ENCODE measurements at places on chromosomes 5 and 9.

DNA sequence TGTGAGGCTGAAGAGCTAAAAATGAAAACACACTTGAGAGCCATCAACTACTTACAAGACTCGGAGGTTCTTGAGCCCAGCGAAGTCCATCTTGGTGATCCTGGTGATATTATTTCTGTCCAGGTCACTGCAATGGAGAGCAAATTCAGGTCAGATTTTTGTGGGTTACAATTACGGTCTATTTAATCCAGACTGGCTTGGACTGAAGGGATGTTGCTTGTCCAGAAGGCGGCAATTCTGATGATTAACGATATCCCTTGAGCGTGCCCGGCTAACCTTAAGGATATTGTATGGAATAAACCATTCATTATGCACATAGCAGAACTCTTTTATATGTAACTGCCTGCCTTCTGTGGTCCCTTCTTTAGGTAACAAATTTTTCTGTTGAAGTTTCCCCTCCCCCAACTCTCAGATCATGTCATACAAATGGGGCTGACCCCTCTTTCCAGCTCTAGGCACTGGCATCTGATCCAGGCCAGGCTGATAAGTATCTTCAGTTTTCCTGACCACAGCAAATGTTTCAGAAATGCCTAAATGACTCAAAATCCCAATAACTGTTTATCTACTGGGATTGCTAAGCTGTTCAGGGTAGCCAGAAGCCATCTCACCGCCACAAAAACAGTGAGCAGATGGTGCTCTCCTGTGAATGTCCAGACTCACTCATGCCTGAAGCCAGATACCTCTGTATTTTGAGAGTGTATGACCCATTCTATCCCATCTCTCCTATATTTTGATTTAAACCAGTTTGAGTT, 49.4 kb downstream of the SLIT3 start:
- DNase-seq, result no peak

DNA sequence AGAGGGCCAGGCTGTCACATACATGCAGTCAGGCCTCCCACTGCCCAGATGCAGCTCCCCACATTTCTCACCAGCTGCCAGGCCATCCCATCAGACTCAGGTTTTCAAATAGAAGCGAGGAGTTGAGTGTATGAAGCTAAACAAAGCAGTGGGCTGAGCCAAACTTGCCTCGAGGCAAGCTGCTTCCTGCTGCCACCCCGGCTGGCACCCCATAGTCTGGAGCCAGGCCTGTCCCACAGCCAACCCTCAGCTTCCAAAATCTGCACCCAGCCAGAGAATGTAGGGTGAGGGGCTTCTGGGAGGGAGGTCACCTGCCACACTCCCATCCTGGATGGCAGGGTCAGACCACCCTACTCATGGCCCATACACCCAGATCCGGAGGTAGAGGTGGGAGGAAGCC, 22.3 kb upstream of the ALDH1B1 start:
- DNase-seq, result no peak

GRCh38 chr9:27664121-27664779, 91.0 kb upstream of the C9orf72 start:
- DNase-seq, result no peak

- DNase-seq, result no peak
Measured at GRCh38 chr5:132458651-132459030, 31.9 kb downstream of the IRF1 start.

- DNase-seq, result no peak
Measured at GRCh38 chr5:112068593-112068992, 311.6 kb upstream of the NREP start.

GRCh38 chr9:112556497-112557442, 70.1 kb downstream of the KIAA1958 start:
- DNase-seq, result no peak

GRCh38 chr9:2158766-2159430, 143.8 kb downstream of the SMARCA2 start:
- DNase-seq, result no peak

DNA sequence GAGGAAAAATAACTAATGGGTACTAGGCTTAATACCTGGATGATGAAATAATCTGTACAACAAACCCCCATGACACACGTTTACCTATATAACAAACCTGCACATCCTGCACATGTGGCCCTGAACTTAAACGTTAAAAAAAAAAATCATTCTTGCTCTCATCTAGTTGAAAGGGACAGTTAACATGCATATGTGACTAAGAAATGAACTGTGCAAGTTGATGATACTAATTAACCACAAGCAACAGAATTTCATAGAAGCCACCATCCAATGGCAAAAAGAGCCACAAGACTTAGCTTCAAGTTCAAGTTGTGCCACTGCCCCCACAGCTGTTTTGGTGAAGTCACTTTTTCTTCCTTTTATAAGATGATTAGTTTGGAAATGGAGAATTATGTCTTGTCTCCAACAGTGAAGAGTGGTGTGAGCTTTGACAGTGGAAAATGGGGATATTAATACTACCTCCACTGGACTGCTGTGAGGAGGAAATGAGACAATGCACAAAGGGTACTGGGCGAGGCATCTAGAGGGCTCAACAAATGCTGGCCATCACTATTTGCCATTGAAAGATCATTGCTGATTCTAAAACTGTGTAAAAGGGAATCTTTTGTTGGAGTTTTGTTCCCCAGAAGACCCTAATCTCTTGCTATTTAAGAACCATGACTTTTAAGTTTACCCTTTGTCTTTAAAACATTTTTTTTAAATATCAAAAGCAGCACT, 202.1 kb downstream of the EBF1 start:
- DNase-seq, result no peak

DNA sequence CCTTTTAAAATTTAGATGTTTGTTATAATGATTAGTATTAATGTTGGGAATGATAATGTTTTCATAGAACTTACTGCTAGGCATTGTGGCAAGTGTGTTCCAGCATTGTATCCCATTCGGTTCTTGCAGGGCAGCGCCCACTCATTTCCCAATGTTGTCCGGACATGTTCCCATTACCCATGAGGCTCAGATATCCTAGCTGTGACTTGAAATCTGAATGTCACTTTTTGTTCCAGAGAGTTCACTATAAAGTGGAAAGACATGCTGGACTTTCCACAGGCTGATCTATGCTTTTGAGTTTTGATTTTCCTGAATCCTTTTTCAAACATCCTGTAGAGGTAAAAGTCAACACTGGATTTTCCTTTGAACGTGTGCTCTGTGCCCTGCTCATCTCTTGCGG, 329.1 kb downstream of the MARCHF11 start:
- no peak for DNase-seq

- DNase-seq, result no peak
Measured at GRCh38 chr9:126999315-127000068, 84.9 kb downstream of the RALGPS1 start.

GRCh38 chr5:58204966-58205365, 254.9 kb downstream of the PLK2 start:
- DNase-seq, result no peak

DNA sequence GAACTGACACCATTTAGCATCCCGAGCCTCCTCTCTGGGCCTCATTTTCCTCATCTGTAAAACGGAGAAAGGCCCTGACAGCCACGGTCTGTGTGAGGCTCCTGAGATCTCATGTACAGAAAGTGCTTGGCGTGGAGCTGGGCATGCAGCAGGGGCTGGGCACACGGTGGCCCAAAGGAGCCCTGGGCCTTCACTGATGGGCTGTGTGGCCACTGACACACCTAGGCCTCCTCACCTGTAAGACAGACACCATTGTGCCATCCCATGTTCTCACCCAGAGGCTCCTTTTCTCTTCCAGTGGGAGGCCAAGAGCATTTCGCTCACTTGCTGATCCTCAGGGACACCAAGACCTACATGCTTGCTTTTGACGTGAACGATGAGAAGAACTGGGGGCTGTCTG, 1.6 kb downstream of the ORM1 start:
- DNase-seq, result no peak

- no peak for DNase-seq
Measured at GRCh38 chr9:4939118-4939561, 45.9 kb upstream of the JAK2 start.

DNA sequence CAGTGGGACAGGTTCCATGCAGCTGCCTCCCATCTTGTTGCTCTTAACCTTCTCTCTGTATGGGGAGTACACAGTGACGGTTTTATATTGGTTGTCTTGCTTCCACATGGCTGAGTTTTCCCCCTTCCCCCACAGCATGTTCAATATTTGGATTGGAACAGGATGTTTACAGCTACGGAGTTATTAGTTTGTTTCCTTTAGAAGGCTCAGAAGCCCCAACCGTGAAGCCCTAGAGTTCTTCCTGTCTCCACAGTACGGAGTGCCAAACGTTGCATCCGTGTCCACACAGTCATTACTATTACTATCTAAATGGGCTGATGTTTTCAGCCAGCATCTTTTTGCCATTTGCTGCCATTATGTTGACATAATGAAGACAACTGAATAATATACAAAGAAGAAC, 277.5 kb downstream of the MARCHF11 start:
- DNase-seq, result no peak

GRCh38 chr5:142939006-142939405, 168.8 kb downstream of the ARHGAP26 start:
- no peak for DNase-seq

Measured in stimulated activated CD8-positive, alpha-beta memory T cell treated with anti-CD3 and anti-CD28 coated beads, Interleukin-4, amount 100 ng/mL, for 48 hours (primary cell).